ENCODE measurements at places on chromosomes 4 and X.
A peak's percentile ranks its signal among the peaks of the same experiment; 100 is the strongest.

GRCh38 chr4:15345134-15345533 is 82.7 kb upstream of the C1QTNF7 start:
- no peak for ATAC-seq

GRCh38 chrX:107758231-107758766 is 17.3 kb downstream of the TSC22D3 start:
- no peak for ATAC-seq

- no peak for ATAC-seq
Observed at GRCh38 chr4:29565256-29565655, 1154.9 kb upstream of the PCDH7 start.

DNA sequence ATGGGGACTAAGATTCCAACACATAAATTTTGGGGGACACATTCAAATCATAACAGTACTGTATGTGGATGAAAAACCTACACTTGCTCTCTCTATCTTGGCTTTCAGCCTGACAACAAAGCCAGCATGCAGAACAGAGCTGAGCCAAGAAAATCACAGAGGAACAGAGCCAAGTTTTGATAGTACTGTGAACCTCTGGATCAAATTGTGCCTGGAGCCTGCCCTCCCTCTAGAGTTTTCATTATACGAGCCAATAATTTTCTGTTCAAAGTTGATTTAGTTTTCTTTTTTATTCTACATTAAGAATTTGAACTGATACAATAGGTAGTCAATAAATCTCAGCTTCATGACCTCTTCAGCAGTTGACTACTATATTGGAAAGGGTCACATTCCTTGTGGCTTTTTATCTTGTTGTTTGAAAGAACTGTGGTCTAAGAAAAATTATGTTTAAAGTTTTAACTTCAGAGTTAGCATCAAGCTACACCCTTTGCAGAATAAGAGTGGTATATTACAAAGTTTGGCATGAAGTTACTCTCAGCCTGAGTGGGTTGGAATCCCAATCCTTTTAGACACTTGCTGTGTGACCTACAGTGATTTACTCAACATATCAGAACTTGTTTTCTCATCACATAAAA is 31.1 kb downstream of the GRID2 start:
- no peak for ATAC-seq

- ATAC-seq: peak; percentile 73
Observed at GRCh38 chr4:38663801-38664705, at the start of gene KLF3. TSS of gene KLF3 (plus strand) at chr4:38664199. CDS start at chr4:38680626, 16,427 bp downstream.

DNA sequence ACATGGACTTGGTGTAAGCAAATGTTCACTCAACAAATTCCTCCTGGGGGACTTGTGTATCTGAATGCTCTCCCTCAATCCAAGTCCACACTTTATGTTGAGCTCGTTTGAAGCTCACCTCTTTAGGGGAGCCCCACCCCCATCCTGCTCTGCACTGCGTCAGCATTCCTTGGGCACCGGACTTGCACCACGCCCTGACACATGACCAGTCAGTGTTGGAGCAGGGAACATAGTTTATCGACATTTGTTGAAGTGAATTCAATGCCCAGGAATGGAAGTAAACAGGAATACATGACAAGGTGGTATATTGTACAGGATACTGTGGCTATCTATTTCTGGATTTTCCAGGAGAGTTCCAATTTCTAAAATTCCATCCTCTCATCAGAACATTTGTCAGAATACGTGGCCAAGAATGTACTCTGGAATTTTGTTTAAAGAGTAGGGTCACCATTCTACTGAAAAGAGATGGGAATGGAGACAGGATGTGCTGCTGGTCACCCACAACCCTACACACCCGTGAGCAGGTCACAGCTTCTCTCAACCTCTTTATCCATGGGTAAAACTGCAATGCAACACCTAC is 60.0 kb upstream of the LNX1 start:
- ATAC-seq: no peak

DNA sequence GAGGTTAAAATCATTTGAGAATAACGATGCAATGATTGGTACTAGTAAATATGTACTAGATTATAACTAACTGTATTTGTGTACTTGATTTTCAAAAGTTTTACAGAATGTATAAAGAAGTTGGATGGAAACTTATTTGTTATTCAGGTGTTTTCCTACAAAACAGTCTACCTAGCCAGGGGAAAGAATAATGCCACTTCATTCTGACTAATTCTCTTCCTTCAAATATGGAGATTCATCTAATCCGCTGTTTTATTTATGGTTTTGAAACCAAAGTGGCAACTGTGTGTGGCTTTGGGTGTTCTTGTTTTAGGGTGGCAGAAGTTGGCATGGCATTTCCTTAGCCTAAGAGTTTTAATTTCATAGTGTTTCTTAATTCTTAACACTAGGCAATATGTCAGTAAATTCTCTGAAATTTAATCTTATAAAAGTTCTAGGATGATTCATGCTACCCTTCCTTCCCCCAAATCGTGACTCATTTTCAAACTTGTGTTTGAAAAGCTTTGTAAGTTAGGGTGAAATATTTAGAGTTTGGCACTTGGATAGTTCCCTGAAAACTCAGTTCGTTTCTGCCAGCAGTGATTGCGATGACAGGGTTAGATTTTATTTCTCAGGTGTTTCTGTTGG is 62.6 kb downstream of the DCLK2 start:
- ATAC-seq: peak; percentile 55

DNA sequence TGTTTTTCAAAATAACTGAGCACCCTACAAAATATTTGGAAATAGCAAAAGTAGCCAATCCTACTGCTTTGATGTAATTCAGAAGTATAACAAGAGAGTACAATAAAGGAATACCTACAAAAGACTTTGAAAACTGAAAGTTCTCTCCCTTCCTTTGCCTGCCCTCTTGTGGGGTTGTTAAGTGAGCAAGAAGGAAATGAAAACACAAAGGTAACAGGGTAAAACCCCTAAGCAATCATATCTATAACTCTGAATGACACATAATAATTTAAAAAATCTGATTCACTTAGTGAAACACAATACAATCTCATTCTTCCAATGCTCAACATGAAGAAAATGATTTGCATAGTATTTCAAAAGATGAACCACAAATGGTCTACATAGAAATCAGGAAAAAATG is 98.2 kb downstream of the FRYL start:
- peak; percentile 99 for ATAC-seq

GRCh38 chrX:10634392-10635161 is 14.2 kb upstream of the MID1 start:
- ATAC-seq: no peak

DNA sequence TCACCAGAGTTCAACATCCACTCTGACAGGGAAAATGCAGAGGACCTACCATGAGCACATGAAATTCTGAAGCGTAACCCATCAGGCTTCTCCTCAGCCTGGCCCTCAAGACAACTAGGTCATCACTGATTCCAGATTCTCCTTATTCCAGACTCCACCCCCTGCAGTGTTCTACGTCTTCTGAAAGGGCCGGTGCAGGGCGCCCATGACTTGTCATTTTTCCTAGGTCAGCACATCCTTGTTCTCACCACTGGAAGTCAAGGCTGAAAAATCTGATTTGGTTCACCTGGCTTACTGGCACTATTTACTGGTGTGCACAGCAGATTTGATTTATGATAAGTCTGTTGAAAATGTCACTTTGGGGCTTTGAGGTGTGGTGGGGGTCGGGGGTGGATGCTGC is 140.9 kb upstream of the KLF3 start:
- ATAC-seq: no peak

- no peak for ATAC-seq
Observed at GRCh38 chr4:181254771-181255170, 988.4 kb upstream of the TENM3 start.

GRCh38 chr4:3074846-3075651 is 568 bp downstream of the HTT start:
- ATAC-seq: peak; percentile 12

GRCh38 chr4:22522706-22523501 is 7.0 kb upstream of the ADGRA3 start:
- no peak for ATAC-seq

DNA sequence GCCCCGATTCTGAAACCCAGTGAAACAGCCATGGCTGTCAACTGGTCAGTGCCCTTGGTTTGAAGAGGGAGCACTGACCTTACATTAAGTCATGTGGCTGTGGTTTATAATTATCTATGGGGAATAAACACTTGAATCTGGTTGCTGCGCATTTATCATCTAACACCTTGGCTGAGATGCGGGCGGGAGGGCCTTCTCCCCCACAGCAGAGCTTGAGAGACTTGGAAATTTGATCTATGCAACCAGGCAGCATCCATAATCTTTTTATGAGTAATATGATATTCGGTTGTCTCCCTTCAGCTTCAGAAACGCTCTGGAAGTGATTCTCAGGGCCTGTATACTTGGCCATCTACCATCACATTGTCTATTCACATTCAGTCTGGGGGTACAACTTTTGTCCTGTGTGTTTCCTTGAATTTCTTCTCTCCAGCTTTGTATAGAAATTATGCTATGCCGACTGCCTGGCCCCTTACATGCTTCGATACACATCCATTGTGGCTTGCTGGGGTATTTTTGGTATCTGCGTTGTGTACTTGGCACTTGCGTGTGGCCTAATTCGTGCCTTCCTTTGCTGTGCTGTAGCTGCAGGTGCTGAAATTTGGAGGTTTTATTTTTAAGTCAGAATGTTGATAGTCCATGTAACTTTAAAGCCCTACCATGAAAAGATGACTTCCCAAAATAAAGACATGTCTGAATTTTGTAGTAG is 321.6 kb downstream of the ARHGAP10 start:
- ATAC-seq: no peak

DNA sequence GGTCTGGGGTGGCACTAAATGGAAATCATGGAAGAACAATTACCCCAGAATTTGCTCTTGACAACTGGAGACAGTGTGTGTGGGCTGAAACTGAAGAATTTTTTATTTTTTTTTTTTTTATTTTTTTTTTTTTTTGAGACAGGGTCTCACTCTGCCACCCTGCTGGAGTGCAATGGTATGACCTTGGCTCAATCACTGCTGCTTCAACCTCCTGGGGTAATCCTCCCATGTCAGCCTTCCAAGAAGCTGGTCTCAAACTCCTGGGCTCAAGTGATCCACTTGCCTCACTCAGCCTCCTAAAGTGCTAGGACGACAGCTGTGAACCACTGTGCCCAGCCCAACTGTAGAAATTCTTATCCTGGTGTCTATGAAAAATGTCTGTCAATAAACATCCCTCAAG is 127.9 kb upstream of the MAP3K15 start:
- no peak for ATAC-seq

GRCh38 chrX:21379991-21380390 is 5.8 kb downstream of the CNKSR2 start:
- ATAC-seq: no peak

DNA sequence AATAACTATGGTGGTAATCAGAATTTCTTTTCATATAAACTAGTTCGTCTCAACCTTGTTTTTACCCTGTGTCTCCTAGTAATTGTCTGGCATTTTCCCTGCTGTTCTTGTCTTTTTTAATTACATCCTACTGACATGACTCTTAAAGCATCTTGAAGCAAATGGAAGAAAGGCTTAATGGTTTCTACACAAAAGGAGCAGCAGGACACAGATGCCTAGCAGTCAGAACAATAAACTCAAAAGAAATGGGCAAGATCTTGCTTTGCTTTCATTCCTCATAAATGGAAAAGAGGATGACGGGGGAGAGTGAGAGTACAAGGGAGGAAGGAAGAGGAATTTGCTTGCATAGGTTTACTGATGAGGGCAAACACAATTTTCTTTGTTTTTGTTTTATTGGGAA is 293.2 kb upstream of the EMCN start:
- ATAC-seq: no peak

- peak; percentile 79 for ATAC-seq
Observed at GRCh38 chr4:165580351-165580905, 201.6 kb downstream of the CPE start.

DNA sequence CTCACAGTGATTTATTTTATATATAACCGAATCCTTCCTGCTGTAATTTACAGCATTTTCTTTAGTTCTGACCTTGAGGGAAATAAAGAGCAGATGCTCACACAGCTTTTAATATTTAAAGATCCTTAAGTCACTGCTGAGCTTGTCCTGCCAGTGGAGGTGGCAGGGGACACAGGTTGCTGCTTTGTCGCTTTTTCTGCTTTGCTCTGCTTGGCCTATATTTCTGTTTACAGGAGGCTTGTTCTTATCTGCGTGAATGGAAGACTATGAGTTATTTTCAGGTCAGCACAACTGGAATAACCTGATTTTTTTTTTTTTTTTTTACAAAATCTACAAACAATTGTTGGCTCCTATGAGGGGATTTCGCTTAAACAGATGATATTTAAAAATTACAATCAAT is 2.3 kb downstream of the TXK start:
- ATAC-seq: no peak

GRCh38 chr4:16909281-16909680 is 10.8 kb upstream of the LDB2 start:
- ATAC-seq: no peak

GRCh38 chr4:91298156-91298700 is 1005.5 kb upstream of the GRID2 start:
- ATAC-seq: no peak

DNA sequence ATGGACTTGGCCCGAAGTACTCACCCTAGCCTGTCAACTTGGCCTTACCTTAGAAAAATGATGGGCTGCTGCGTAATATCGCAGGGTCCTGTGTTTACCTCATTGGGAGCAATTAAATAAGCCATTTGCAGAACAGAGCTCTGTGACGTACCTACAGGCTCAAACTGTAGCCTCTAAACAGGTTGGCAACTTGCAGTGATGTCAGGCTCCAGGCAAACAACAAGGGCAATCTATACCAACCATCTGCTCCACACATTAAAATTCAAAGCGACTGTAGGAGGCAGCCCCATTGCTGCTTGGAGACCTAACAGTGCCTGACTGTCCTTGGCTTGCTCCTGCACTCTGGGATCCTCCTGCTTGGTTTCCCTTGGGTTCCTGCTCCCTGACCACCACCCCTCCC is 17.2 kb downstream of the VGLL1 start:
- no peak for ATAC-seq

DNA sequence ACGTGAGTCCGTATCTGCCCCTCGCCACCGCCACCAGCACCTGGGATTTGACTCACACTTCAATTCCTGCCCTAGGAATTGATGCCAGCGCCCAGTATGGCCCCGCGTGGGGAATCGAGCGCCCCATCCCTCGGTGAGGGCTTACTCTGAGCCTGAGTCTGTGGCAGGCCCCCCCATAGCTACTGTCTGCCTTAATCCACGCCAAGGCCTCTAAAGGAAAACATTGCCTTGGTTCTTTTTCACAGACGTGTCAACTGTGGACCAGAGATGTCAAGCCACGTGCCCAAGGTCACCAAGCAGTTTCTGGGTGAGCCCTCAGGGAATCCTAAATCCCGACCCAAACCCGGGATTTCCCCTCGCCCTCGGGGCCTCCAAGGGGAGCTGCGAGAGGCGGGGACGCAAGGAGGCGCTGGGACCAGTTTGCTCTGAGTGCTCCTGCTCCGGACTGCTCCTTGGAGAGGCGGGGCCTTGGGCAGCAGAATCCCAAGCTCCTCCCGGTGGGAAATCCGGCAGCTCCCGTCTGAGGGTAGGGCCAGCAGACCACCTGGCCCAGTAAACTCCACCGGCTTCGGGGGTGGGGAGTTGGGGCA is 12.9 kb downstream of the MSX1 start:
- no peak for ATAC-seq

DNA sequence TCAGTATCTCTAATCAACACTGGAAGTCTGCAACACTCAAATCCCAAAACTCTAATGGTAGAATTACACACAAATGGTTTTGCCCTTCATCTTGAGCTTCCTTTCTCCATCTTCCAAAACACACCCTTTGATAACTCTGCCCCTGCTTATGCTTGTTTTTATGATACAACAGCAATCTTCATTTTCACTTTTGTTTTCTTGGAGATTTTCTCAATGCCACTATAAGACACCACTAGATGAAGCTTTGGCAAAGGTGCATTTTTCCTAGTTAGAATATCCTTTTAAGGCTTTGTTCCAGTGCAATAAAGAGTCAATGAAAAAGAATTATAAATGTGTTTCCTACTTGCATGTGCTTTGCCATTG is 472.4 kb upstream of the NWD2 start:
- no peak for ATAC-seq

All from activated T-helper 17 cell treated with anti-CD3 and anti-CD28 coated beads, Interleukin-2, amount 50 U/mL, for 72 hours (primary cell).